NB4 (cell line): ENCODE measurements at places on chromosomes 3 and 15.
A peak's percentile ranks its signal among the peaks of the same experiment; 100 is the strongest.

GRCh38 chr3:118882353-118882947, 152.2 kb downstream of the IGSF11 start:
- peak; percentile 64 for DNase-seq

- no peak for DNase-seq
Observed at GRCh38 chr15:100156201-100156600, 185.6 kb downstream of the ADAMTS17 start.

- no peak for DNase-seq
Observed at GRCh38 chr15:70523616-70524015, 239.7 kb downstream of the UACA start.

DNA sequence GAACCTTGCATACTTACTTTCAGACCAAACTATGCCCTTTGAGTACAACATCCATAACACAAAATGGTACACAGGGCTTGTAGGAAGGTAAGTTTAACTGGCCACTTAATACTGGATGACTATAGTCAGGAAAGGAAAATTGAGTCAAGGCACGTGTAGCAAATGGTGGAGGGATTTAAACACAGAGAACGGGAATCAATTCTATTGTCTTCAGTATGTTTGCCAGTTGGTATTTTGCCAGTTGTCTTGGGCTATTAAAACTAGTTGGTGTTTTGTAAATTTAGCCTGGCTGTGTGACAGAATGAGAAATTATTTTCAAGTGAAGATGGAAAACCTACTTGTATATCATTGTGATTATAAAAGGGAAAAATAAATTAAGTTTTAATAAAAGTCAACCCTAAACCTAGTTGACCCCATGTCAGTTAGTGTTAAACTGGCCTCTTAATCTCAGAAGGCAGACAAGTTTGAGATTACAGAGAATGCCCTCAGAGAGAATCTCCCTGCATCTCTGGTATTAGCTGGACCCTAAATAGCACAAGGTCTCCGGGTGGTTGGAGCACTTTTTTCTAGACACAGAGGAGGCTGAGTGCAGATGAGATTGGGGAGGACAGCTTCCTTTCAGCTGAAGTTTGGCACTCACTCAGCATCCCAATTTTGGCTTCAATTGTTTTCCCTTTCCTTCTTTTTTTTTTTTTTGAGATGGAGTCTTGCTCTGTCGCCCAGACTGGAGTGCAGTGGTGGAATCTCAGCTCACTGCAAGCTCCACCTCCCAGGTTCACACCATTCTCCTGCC, 91.2 kb downstream of the MB21D2 start:
- DNase-seq = no peak

- no peak for DNase-seq
Observed at GRCh38 chr15:31847961-31848360, 182.4 kb upstream of the CHRNA7 start.

DNA sequence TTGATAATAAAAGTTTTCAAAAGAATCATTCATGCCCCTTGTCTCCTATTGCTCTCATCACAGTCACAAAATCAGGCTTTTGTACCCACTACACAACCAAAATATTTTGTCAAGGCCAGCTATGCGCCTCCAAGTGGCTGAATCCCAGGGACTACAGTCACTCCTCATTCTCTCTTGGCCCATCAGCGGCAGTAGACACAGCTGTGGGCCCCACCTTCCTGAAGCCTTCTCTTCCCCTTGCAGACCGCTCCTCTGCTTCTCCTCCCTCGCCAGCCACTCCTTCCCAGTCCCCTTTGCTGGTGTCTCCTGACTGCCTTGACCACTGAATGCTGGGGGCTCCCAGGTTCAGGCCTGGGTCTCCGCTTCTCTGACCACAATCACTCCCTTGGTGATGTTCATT, 52.1 kb downstream of the LSM3 start:
- DNase-seq = no peak

DNA sequence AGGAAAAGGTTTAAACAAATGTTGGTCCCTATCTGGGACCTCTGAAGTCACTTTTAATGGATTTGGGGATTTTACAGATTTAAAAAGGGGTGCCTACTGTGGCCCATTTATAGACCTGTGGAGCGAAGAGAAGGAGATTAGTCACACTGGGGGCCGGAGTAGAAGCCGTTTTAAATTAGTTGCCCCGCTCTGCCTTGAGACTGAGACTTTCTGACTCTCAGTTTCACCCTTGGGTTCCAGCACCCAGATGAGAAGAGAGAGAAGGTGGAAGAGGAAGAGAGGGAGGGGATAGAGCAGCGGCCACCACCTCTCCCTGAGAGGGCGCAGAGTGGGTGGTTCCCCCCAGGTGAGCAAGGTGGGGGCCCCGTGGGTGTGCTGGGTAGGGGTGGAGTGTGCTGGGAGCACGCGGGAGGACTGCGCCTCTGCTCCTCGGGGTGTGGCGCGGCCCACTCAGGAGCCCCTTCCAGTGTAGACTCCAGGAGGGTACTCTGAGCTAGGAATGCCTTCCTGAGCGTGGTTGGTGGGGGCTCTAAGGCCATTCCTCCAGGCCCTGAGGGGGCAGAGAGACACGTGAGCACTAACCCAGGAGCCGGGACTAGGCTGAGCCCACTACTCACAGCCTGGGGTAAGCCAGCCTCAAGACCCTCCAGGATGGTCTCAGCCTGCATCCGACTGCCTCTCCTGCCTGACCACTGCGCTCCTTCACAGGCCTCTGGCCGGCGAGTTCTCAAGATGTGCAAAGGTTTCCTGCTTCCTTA, 32.6 kb upstream of the RAB6B start:
- DNase-seq = no peak

DNA sequence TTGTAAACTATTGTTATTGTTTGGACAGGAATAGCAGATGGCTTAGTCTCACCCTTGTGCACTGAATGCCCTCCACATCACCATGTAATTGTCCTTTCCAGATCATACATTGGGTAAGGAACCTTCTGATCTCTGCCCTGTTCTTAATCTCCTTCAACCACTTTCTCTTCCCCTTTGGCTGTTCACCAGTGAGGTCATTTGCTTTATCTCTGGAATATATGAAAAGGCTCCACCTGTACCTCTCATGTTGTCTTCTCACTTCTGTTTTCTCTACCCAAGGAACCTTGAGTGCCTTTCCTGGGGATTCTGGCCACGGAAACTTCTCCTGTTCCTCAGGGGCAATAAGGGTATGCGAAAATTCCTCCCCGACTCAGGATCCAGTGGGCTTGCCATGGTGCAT, 28.5 kb downstream of the MCTP2 start:
- DNase-seq = no peak

DNA sequence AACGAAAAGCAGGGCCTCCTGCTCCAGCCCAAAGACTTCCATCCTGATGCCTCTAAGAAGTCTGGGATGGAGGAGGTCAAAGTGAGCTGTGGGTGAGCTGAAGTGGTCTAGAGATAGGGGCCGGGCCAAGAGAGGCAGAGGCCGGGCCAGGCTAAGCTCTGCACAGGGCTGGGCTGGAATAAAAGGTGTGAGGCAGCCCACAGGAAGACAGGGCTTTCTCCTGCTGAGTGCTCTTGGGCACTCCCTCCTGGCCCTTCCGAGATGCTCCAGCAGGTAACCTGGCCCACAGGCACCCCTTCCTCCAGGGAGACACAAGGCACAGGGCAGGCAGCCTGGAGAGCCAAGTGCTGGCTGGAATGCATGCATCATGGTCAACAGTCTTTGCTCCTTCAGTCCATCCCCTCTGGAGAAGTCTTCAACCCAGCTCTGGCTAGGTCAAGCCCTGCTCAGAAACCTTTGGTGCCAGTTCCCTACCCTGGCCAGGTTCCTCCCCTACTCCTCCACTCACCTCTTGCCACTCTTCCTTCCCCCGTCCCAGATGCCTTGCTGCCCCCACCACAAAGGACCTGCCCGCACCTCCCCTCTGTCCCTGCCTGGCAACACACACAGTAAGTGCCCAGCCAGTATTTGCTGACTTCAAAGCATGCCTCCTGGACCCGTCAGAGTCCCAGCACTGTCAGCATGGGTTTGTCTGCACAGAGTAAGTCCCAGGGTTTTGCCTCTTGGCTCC, 93.6 kb downstream of the SEC22A start:
- no peak for DNase-seq
